ENCODE measurements at places on chromosomes 6 and 20.

- DNase-seq: peak; percentile 32
These were observed 154.3 kb upstream of the DTNBP1 start for GRCh38 chr6:15817100-15817499.

DNA sequence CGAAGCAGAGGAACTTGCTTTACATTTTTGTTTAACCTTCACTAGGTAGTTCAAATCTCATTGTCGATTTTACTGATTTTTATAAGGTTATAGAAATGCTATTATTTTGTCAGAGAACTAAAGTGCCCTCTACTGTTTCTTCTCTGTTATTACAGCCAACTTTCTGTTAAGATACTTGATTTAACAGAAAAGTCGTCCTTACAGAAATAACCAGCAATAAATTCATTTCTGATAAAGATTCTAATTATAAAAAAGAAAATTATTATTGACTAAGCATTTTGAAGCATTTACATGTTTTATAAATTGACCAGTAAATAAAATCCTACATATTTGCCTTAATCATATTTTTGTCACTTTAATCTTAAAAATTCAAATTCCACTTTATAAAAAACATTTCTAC lies 60.8 kb downstream of the OGFRL1 start:
- DNase-seq: peak; percentile 14

- peak; percentile 98 for DNase-seq
These were observed 88.9 kb upstream of the NT5E start for GRCh38 chr6:85360794-85361642.

- DNase-seq: no peak
These were observed 1.9 kb downstream of the BCAS1 start for GRCh38 chr20:54068495-54068894.

GRCh38 chr6:158220786-158221442 lies 52.8 kb downstream of the GTF2H5 start:
- DNase-seq: peak; percentile 44

DNA sequence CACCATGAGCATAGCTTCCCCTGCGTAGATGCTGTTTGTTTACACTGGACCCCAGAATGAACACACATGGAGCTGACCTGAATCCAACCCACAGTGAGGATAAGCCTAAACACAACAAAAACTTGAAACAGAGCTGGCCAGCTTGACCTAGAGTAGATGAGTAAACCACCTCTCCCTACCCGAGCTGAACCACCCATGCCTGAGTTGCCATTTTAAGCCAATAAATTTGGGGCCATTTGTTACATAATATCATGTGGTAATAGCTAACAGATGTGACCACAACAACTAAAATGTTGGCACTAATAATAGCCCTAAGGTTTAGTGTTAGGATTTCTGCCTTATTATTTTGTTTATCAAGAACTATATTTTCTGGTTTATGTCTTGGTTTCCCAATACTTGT lies 103.2 kb upstream of the GRIK2 start:
- no peak for DNase-seq

GRCh38 chr6:137233911-137234863 lies 15.0 kb upstream of the IFNGR1 start:
- peak; percentile 83 for DNase-seq

GRCh38 chr6:85670573-85670972 lies 27.9 kb upstream of the SYNCRIP start:
- peak; percentile 45 for DNase-seq

DNA sequence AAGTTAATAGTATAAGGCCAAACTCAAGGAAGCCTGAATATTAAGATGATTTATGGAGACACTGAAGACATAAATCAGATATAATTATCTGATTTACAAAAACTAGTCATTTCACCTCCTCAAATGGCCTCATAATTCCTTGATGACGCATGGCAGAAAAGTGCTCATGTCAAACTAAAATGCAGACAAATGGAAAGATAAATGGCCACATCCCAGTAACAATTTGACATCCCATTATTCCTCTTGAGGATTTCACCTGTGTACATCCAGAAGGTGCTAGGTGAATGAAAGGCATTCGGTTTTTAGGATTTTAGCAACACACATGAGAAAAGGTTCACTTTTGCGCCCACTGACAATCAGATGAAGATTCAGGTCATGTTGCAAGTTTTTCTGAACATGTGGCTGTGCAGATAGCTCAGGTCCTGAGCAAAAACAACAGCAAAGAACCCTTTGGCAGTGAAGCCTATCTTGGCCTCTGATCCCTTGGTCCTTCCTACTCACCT lies 24.2 kb downstream of the SGK1 start:
- peak; percentile 34 for DNase-seq

GRCh38 chr20:4999788-5000187 lies 1.5 kb downstream of the SLC23A2 start:
- DNase-seq: no peak

- no peak for DNase-seq
These were observed 27.2 kb downstream of the MCUR1 start for GRCh38 chr6:13787137-13787536.

GRCh38 chr20:50729901-50730764 lies 1.2 kb upstream of the PARD6B start:
- no peak for DNase-seq

DNA sequence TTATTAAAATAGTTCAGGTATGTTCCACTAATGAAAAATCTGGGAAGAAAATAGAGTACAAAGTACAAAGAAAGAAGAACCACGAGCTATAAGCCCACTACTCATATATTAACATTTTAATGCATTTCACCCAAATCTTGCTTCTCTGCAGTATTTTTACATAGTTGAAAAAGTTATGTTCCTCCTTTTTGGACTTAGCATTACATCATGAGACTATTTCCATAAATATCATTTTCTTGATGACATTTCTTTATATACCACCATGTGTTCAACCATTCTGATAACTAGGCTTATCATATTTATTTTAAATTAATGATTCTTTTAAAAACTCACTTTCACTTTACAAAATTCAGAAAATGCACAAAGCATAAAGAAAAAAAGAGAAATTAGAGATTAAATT lies 3.0 kb downstream of the IPCEF1 start:
- no peak for DNase-seq

DNA sequence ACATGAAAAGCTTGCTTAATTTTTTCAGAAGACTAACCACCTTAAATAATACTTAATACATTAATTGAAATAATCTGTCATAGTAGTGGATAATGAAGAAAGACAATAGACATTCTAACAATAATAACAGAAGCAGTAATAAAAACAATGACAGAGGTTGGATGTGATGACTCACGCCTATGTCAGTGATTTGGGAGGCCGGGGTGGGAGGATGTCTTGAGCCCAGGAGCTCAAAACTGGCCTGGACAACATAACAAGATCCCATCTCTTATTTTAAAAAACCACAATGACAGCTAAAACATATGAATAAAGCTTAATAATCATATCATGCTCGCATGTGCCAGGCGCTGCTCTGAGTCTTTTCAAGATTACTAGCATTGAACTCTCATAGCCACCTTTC lies 105.5 kb downstream of the IPCEF1 start:
- DNase-seq: no peak

DNA sequence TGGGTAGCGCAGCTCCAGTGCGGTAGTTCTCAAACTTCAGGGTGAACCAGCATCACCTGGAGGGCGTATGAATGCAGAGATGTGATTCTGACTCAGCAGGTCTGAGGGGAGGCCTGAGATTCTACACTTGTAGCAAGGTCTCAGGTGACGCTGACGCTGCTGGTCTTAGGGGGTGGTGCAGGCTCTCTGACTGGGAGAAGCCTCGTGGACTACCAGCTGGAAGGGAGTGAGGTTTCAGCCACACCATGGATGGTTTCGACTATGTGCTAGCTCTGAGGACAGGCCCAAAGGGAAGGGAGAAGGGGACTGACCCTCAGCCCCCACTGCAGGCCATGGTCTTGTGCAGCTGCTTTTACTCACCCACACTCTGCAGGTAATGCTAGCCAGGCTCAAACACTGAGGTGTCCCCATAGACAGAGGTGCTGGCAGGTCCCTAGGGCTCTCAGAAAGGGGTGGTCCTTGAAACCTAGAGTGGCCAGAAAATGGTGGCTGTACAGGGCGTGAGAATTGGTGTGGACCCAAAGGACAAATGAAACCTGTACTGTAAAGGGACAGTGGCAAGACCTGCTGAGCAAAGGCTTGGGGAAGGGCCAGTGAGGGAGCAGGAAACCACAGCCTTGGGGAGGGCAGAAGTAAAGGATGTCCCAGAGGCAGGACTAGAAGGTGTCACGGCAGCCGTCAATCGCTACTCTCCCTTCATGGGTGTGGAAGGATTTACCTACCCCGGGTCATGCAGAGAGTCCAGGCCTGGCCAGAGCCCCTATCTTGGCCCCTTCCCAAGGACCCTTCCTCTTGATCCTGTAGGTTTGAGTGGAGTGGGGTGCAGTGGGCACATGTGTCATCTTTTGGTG lies 52.7 kb downstream of the EBF4 start:
- no peak for DNase-seq

DNA sequence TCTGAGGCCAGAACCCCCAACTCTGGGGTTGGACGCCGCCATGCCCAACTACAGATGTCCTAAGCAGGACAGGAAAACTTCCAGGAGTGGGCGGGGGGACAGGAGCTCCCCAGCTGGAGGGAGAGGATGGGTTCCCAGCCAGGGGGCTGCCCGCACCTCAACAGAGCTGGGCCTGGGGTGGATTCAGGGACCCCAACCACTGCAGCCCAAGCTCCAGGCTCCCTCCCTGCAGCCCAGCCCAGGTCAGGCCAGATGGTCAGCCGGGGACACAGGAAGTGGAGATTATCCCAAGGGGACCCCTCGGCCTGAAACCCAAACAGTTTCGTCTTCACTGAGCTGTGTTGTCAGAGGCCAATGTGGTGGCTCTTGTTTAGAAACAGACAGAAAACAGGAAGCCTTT lies 9.4 kb downstream of the LAMA5 start:
- DNase-seq: no peak

- peak; percentile 10 for DNase-seq
These were observed 229.8 kb downstream of the FRK start for GRCh38 chr6:115830895-115831294.

DNA sequence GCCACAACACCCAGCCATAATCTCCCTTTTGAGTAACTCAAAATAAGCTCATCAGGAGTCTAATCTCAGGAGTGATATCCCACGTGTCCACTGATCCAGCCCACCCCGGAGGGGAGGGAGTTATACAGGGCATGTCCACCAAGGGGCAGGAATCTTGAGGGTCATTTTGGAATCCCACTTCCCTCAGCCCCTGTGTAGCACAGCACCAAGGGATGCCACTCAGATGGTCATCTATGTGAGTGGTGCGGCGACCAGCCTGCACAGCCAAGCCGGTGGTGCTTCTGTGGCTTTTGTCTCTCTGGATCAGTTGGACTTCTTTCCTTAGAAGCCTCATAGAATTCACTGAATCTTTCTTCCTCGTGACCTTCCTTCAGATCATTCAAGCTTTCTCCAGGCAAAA lies 11.0 kb upstream of the BCAS4 start:
- DNase-seq: no peak

DNA sequence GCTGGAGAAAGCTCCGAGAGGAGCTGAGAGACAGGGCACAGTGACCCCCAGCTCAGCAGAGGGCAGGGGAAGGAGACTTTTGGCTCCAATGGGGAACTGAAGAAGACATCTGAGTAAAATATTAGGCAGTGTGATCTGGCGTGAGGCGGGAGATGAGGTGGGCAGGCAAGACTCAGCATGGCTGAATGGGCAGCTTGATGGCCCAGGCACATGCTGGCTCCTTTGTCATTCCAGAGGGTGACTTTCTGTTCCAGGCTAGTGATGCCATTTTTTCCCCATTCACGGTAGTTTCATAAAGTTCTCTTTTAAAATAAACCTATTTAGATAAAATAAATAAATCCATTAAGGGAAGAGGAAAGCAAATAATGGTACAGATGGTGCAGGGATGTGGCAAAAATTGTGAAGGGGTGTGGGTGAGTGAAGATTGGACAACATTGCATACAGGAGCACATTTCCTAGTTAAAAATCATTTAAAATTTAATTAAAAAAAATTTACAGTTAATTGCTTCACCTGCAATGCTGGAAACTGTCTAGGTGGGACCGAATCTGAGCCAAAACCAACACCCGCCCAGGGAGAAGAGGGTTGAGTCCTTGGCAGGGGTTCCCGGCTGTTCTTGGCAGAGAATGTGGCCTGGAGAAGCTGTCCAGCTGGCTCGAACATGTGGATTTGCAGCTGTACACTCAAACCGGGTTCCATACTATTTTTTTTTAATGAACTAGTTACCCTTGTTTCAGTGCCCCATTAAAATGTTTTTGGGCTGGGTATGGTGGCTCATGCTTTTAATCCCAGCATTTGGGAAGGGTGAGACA lies 41.7 kb upstream of the PRELID3B start:
- no peak for DNase-seq

- peak; percentile 92 for DNase-seq
These were observed 68.9 kb upstream of the FAM184A start for GRCh38 chr6:119147101-119148053.

- peak; percentile 21 for DNase-seq
These were observed 185.8 kb upstream of the SGK1 start for GRCh38 chr6:134503585-134504281.

DNA sequence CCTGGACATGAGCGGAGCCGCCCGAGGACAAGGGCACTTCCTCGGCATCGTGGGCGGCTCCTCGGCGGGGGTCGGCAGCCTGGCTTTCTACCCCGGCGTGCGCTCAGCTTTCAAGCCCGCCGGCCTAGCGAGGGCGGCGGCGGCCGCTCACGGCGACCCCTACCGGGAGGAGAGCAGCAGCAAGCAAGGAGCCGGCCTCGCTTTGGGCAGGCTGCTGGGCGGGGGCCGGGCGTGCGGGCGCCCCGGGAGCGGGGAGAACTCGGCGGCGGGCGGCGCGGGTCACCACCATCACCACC lies 6.7 kb downstream of the PRDM13 start:
- DNase-seq: no peak

GRCh38 chr6:148440877-148441453 lies 98.3 kb downstream of the SASH1 start:
- DNase-seq: peak; percentile 81

- no peak for DNase-seq
These were observed 126.1 kb downstream of the OR2B2 start for GRCh38 chr6:27786048-27786447.

DNA sequence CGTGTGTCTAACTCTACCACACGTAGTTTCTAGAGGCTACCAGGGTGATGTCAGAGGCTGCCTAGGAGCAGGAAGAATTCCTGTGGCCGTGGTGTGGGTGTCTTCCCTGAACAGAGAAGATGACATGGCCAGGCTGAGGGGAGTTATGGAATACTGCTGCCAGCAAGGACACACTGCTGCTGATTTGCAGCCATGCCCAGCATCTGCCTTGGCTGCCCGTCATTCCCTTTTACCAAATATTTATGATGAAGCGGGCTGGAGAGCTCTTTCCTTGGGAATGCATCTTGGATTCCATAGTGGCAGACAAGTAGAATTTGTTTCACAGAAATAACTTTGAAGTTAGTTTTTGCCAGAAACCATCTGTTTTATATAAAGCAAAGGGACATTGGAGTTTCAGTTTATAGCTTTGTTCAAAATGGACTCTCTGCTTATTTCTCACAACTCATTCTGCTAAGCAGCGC lies 80.8 kb upstream of the VSTM2L start:
- DNase-seq: peak; percentile 4

DNA sequence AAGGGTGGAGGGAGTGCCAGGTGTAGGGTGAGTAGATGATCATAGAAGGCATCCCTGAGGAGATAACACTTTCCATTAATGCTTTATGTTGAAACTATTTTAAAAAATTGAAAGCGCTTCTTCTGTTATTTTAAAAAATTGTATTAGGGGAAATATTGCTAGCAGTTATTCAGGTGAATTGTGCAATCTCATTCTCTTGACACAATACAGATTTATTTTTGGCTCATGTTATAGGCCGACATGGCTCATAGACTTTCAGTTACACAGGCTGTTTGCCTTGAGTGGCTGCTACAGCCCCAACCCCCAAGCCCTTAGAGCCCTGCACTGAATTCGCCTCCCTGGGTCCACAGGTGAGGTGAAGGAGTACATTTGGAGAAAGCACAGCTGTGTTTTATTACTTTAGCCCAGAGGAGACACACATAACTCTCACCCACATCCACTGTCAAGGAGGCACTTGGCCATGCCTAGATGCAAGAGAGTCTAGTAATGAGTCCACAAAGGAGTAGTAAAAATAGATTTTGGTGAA lies 228.2 kb downstream of the RFPL4B start:
- no peak for DNase-seq

Measured in foreskin keratinocyte (primary cell).